ENCODE measurements at places on chromosomes 1 and 21.

- no peak for DNase-seq
Measured at GRCh38 chr1:46102769-46103476, 29.5 kb downstream of the PIK3R3 start.

DNA sequence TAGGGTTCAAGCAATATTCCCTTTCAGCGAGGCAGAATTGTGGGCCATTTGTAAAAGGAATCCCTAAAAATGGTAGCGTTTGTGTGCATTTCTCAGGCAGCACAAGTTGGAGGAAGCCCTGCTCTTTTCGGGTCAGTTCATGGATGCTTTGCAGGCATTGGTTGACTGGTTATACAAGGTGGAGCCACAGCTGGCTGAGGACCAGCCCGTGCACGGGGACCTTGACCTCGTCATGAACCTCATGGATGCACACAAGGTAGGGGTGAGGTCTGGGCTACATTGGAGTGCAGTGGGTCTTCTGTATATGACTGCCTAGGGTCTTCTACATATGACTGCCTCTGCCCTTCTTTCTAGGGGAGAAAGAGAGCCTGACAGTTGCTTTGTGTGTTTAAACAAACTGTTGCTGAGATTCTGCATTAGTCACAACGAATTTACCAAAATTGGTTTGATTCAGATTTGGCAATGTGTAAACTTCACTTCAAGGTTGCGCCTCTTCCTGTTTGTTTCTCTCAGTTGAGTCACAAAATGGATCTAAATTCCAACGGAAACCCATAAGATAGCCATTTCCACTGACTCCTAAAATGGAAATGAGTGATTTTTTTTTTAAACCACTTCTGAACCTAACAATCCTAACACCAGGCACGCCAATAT lies 40.4 kb upstream of the BMP8A start:
- no peak for DNase-seq

DNA sequence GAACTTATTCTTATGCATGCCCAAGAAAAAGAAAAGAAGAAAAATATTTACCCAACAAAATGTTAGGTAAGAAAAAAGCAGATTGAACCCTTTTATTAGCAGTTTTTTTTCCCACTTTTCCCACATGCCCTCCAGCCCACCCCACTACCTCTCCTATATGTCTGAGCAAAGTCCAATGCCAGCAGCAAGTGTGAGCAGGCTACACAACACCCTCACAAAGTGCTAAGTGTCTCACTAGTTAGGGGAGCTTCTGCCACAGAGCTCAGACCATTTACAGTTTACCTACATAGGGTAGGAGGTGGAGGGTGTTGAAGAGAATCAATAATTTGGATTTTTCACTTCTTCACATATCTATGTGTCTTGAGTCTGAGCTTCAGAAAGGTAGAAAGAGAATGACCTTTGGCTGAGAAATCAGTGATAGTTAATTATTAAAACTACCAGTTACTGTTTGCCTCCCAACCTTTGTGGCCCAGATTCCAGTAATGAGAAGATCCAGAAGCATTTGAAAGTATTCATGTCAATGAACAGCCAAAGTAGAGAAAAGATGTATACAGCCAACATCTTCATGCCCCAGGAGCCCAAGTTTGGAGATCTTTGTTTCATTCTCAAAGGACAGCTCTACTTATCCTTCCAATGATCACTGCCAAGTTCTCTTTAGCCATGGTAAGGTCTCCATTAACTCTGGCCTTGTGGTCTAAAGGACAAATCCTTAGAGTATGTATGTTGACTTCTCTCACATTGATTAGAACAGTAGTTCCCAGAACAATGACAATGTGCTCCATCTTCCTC lies 26.2 kb downstream of the OR10J5 start:
- DNase-seq = no peak

DNA sequence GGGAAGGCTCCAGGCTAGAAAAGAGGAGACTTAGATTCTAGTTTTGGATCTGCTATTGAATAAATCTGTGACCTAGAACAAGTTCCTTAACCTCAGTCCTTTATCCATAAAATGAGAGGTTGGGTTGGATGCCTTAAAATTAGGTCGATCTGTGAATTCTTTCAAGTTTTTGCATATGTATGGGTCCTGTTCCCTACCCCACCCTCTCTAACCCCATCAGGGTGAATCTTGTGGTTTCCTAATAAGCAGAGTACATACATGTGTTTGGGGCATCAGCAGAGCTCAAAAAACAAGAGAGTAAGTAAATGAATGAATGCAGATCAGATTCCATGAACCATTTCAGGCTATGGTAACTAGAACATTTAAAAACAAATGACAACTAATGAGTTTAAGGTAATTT lies 6.2 kb downstream of the SPRR4 start:
- no peak for DNase-seq

DNA sequence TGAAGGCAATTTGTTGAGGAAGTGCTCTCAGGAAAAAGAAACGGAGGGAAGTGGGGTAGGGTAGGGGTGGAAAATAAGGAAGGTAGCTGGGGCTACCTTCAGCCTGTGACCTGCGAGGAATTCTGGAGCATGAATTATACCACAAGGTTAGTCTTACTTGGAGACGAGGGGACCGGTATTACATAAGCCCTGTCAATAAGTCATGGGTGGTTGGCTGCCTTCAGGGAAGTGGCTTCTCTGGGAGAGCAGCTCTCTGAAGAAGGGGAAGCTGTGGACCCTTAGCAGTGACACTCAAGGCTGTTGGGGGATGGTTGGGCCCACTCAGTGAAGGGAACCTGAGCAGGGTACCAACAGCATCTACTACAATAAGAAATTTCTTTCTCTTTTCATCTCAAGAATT lies 111.3 kb downstream of the TNFSF18 start:
- no peak for DNase-seq

GRCh38 chr1:34786521-34787325 lies 5.7 kb downstream of the GJB3 start:
- DNase-seq = peak; percentile 75

GRCh38 chr1:155064111-155064831 lies 731 bp downstream of the EFNA4 start:
- DNase-seq = peak; percentile 53

DNA sequence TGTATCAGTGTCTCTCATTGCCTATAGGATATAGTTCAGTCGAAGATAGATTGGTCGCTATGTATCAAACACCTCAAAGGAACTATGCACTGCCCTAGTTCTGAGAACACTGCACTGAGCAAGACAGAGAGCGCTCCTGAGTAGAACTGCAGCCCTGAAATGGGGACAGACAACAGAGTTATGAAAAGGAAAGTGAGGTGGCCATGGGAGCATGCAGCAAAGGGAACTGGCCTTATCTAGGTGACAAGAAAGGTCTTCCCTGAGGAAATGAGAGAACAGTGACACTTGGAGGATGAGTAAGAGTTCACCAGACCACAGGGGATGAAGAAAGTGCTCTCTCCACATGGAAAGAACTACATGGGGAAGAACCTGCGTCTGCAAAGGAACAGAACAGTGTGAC lies 7.5 kb upstream of the G0S2 start:
- DNase-seq = no peak

- DNase-seq = no peak
Measured at GRCh38 chr1:228960705-228961104, 225.4 kb downstream of the RHOU start.

DNA sequence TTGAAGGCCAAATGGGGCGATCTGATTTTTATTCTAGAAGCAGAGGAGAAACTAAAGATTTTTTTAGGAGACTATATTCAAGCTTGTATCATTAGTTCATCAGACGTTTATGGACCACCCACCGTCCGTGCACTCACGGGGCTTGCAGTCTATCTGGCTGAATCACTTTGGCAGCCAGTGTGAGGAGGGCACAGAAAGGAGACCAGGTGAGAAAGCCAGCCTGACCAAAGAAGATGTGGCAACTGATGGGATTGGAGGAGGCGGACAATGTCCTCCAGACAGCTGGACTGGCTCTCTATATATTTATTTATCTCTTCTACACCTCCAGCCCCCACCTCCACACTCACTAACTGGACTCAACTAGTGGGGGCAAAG lies 822 bp upstream of the ELOVL1 start:
- no peak for DNase-seq

GRCh38 chr1:219991919-219992318 lies 54.4 kb downstream of the EPRS1 start:
- no peak for DNase-seq

DNA sequence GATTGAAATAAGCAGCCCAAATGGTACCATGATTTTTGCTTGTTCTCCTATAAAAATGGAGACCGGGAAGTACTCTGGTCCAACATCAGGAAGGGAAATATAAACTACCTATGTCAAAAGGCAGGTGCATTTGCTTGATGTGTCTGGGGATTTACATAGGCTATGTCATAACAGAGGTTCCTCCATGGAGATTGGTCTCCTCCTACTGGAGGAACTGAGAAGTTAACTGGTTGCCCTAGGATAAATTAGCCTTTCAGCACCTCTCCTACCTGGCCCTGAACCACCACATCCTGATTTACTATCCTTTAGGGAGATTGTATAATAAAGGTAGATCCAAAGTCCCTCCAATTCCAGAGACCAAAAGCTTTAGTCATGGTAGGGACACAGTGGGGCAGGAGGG lies 1109.3 kb upstream of the B3GALT2 start:
- DNase-seq = peak; percentile 6

DNA sequence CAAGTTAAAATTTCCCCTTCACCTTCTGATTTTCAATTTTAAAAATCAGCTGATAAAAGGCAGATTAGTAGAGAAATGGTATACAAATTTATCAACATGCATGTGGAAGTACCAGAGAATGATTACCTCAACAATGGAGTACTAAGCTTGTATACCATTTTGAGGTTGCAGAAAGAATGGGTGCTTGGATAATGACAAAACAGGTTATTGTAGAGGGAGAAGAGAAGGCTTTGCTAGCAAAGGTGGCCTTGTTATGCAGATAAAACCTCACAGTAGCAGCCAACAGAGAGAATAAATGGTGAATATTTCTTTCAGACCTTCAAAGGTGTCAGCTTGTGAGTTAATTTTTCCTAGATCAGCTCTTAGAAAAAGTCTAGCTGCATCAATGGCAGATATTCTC lies 1174.9 kb upstream of the ADGRL4 start:
- no peak for DNase-seq

- DNase-seq = no peak
Measured at GRCh38 chr1:57887964-57888491, 464.2 kb upstream of the DAB1 start.
